NCI-H345 (cell line): ENCODE measurements at places on chromosomes 7 and 10.

GRCh38 chr10:50360077-50360850 is 108.9 kb upstream of the ASAH2 start:
- DNase-seq = no peak

DNA sequence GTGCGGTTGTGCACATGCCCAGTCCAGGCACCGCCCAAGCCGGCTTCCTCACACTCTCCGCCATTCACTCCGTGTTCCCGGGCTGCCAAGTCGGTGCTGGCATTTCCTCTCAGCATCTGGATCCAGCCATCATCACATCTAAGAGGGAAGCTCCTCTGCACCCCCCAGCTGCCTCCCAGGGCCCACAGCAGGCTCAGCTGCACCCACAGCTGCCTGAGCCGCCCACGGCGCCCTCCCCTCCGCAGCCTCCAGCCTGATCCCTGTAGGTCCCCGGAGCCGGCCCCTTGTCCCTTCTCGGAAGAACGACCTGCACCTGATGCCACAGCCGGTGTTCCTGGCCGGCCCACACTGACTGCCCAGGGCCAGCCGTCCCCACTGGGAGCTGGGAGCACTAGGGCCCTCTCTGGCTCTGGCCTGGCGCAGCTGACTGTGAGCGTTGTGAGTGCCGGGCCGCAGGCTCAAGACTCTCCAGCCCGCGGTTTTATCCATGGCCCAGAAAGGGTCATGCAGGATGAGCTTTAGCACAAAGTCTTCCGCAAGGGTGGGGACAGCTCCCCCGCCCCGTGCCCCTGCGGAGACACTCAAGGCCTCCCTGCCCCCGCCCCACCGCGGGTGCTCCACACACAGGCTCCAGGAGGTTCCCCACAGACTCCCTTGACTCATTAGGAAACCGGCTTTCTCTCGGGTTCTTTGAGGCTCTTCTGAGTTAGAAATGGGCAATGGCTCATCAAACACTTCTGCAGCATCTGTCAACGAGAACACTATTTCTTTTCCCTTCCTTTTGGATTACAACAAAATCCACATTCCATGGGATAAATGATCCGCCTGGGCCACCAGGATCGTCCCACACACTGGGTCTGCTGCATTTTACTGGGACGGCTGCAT is 31.2 kb downstream of the CFAP46 start:
- DNase-seq = no peak

DNA sequence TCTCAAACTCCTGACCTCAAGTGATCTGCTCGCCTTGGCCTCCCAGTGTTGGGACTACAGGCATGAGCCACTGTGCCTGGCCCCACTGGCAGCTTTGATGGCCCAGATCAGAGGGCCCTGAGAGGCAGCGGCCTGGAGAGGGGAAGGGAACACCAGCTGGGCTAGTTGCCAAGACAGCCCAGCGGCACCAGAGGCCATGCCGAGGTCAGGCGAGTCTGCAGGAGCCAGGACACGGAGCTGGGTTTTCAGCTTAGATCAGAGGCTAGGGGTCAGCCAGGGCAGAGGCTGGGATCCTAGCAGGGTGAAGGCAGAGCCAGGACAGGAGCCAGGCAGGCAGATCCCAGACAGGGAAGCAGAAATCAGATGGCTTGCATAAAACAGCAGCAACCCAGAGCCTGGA is 92.9 kb downstream of the MYL10 start:
- no peak for DNase-seq

DNA sequence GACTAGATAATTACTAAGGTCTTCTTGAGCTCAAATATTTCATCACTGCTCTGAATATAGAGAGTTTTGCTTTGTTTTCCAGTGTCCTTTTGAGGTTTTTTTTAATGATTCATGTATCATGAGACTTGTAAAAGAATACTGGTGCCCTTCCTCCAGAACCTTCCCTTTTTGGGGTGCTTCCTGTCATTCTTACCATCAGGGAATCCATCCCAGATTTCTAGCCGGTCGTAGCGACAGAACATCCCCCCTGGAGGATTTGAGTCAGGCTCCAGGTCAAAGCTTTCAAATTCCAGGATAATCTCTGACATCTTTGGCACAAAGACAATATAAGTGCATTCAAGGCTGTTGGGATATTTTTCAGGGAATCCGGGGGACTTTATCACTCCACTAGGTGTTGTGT is 71.0 kb downstream of the NRP1 start:
- DNase-seq = no peak

- no peak for DNase-seq
Measured at GRCh38 chr10:78934532-78934898, 134.3 kb upstream of the ZMIZ1 start.
